ENCODE measurements at places on chromosomes 6 and 20. TPM values are rescaled to one million over a fixed set of nuclear protein-coding genes. Genes with fewer than 3 reads are reported as not detected.
A peak's percentile ranks its signal among the peaks of the same experiment; 100 is the strongest.

HLA-DRB5 gene
- not detected for total RNA-seq

PDE7B gene
- total RNA-seq: not detected

PTCHD4 gene
- 1.4 TPM for total RNA-seq

DNA sequence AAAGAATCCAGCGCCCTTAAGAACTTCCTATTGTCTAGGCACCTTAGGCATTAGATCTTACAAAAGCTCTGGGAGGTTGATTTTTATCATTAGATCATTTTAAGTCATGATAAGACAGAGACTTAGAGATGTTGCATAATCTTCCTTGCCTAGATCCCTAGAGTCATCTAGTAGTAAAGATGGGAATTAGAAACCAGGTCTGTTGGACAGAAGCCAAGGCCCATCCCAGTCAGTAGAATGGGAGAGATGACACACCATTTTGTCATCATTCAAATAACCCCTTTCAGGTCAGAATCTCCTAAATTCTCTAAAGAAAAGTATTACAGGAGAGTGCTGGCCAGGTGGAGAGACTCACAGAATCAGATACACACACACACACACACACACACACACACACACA is 579.1 kb downstream of the BMP2 start:
- H3K27me3 ChIP-seq: no peaks in the 10 kb centered on the region

- no peaks in the 10 kb centered on the region for H3K27me3 ChIP-seq
- no peaks in the 10 kb centered on the region for H3K4me1 ChIP-seq
- no peak overlapping the region for H3K27ac ChIP-seq
- H3K4me3 ChIP-seq: no peak overlapping the region
- no peak for DNase-seq
Measured at GRCh38 chr6:107677399-107677798, 146.7 kb downstream of the SCML4 start.

- H3K36me3 ChIP-seq: peaks cover 49% of the 10 kb centered on the region
- peak overlapping the region; percentile 30 for H3K4me3 ChIP-seq
- H3K4me1 ChIP-seq: peaks cover 17% of the 10 kb centered on the region
- no peaks in the 10 kb centered on the region for H3K27me3 ChIP-seq
- H3K27ac ChIP-seq: no peak overlapping the region
Measured at GRCh38 chr20:32456869-32457478, 98.8 kb downstream of the ASXL1 start.

GRCh38 chr20:14454296-14454695 is 116.9 kb upstream of the FLRT3 start:
- H3K27ac ChIP-seq: no peak overlapping the region
- H3K4me1 ChIP-seq: no peaks in the 10 kb centered on the region
- no peak overlapping the region for H3K4me3 ChIP-seq
- DNase-seq: no peak
- H3K27me3 ChIP-seq: no peaks in the 10 kb centered on the region

DNA sequence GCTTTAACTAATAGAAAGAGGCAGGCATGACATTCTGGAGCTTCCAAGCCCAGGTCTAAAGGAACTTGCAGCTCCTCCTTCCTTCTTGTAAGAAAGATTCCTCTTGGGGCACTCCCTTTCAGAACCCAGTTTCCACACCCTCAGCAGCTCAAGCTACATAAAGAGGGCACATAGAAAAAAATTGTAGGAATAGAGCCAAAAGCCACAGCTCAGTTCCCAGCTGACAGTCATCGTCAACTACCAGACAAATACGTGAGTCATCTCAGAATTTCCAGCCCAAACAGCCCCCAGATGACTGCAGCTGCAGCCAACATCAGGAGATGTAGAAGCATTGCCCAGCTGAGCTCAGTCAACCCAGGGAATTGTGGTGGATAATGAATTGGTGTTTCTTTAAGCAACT is 349.8 kb upstream of the ARID1B start:
- no peaks in the 10 kb centered on the region for H3K36me3 ChIP-seq
- no peaks in the 10 kb centered on the region for H3K27me3 ChIP-seq
- H3K27ac ChIP-seq: 0 out of 2 replicates have a peak overlapping the region, but pooled peaks have one; percentile 10
- no peak overlapping the region for H3K4me3 ChIP-seq
- DNase-seq: peak; percentile 66
- H3K4me1 ChIP-seq: peaks cover 19% of the 10 kb centered on the region

- H3K27ac ChIP-seq: peak overlapping the region; percentile 90
- DNase-seq: no peak
- peaks cover 25% of the 10 kb centered on the region for H3K4me1 ChIP-seq
- peak overlapping the region; percentile 72 for H3K4me3 ChIP-seq
- no peaks in the 10 kb centered on the region for H3K27me3 ChIP-seq
Measured at GRCh38 chr6:125300992-125301434, 754 bp downstream of the HDDC2 start.

- no peak for DNase-seq
- H3K27me3 ChIP-seq: no peaks in the 10 kb centered on the region
- H3K4me3 ChIP-seq: no peak overlapping the region
- H3K36me3 ChIP-seq: no peaks in the 10 kb centered on the region
- H3K27ac ChIP-seq: no peak overlapping the region
Measured at GRCh38 chr6:138086573-138087196, 20.5 kb downstream of the PERP start.
